ENCODE measurements at places on chromosomes 1 and 21.
A peak's percentile ranks its signal among the peaks of the same experiment; 100 is the strongest.

GRCh38 chr1:203089651-203090045 is 3.8 kb upstream of the MYOG start:
- peak; percentile 86 for DNase-seq

GRCh38 chr1:151165281-151165737 is 393 bp downstream of the LYSMD1 start:
- DNase-seq: peak; percentile 54

DNA sequence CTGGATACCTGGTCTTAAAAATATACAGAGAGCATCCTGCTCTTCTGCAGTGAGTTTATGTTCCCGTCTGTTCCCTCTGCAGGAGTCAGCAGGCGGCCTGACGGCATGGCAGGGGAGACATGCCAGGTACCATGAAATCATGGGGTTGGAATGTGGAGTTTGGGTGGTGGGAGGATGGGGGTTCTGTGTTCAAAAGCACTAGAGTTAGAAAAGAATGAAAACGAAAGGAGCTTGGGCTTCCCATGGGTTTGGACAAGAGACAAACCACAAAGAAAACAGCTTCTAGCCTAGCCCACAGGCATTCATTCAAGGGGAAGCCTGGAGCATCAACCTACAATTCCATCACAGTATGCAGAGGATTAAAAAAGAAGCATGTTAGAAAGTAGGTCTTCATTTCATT is 59.9 kb downstream of the WARS2 start:
- DNase-seq: peak; percentile 83

DNA sequence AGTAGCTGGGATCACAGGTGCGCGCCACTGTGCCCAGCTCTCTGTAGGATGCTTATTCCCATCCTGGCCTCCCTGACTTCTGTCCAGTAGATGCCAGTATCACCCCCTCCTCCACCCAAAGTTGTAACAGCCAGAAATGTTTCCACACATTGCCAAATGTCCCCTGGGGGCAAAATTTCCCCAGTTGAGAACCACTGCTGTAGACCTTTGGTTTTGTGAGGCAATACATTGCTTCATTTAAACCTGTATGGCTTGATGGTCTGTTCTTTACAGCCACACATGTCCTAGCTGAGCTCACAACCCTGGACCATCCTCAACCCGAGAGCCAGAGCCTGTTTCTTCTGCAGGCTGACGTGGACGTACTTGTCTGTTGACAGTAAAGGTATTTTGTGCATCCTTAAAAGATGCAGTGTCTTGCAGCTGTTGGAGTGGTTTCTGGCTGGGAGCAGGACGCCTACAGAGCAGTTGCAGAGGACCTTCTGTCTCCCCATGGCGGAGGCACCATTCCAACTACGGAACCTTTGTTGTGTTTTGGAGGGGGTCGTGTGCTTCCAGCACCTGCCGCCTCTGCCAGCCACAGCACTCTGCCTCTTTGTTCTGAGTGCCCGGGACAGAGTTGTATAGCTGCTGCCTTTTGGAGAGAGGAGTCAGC is 26.6 kb downstream of the DOP1B start:
- peak; percentile 45 for DNase-seq

DNA sequence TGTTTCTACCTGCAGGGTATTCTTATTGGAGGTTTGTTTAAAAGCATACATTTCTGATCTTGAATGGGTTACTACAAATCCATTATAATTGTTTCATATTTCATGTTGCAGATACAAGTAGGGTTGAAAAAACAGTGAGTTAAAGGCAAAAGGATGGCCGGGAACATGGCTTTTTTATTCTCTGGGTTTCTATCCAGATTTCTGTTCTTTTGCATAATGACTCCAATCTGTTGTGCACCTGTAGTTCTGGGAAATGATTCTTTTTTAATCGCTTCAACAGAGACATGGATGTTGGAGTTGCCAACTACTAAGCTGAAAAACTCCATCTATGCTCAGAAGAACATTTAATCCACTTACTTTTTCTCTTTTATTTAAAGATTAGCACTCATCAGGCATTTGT is 2.7 kb upstream of the ADAMTS1 start:
- no peak for DNase-seq

- peak; percentile 72 for DNase-seq
Observed at GRCh38 chr1:13808729-13809131, 108.7 kb downstream of the PRDM2 start.

DNA sequence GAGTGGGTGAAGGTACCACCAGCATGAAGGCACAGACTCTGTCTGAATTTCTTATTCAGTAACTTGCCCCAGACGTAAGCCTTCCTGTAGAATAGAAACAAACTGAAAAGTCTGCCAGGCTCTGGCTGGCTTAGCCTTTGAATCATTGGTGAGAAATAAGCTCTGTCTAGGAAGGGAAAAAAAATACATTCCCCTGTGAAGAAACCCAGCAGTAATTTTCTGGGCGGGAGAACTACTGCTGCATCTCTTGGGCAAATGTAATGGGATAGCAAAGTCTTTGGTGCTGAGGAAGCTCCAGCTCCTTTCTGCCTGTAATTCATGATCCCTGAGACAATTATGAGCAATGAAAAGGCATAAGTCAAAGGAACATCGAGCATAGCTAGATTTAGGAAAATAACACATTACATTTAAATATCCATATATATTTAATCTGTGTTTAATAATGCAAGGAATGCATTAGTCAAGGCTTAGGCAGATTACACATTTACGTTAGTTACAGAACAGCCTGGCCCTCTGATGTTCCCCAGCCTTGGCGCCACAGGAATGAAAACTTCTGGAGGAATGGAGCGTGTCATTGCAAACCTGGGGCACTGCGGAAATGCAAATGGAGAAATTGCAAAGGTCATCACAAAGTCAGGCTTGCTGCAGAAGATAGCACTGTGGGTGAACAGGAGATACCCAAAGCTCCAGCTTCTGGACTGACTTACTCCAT is 216.3 kb upstream of the CAMK1G start:
- no peak for DNase-seq

- peak; percentile 82 for DNase-seq
Observed at GRCh38 chr1:172321451-172321850, 99.0 kb upstream of the C1orf105 start.

GRCh38 chr1:90192408-90192807 is 197.5 kb downstream of the ZNF326 start:
- DNase-seq: no peak

DNA sequence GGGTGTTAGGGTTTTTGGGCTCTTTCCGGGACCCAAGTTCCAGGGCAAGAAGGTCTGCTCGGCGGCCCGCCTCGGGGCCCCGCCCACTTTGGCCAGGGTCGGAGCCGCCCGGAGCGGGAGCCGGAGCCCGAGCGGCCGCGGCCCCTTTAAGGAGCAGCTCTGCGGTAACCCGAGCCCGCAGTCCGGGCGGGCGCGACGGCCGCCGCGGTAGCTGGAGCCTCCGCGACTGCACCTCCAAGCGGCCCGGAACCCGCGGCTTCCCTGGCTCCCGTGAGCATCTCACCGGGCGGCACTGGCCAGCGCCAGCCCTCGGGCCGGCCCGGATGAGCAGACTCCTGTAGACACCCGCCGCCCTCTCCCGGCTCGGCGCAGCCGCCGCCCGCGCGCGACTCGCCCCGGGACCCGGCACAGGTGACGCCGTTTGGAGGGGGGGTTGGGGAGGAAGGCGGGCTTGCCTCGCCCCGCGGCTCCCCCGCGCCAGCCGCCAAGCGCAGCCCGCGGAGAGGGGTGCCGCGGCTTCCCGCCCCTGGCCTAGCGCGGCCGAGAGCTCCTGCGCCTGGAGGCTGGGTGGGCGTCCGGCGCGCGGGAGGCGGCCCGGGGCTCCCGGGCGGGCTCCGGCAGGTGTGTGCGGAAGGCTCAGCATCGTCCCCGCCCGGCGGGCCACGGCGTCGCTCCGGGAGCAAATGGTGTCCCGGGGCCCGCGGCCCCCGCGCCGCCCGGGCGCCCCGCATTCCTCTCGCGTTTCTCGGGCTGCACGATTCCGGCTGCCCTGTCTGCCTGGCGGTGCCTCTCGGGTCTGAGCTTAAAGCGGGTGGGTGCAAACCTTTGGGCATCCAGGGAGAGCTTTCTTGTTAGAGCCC is at the start of gene TLCD4:
TSS of gene TLCD4 (plus strand) at position 149 of the 860 bp plus-strand sequence. CDS start 26,547 bp downstream, outside the sequence.
- DNase-seq: peak; percentile 51

GRCh38 chr1:18200918-18201317 is 93.3 kb downstream of the IGSF21 start:
- no peak for DNase-seq

DNA sequence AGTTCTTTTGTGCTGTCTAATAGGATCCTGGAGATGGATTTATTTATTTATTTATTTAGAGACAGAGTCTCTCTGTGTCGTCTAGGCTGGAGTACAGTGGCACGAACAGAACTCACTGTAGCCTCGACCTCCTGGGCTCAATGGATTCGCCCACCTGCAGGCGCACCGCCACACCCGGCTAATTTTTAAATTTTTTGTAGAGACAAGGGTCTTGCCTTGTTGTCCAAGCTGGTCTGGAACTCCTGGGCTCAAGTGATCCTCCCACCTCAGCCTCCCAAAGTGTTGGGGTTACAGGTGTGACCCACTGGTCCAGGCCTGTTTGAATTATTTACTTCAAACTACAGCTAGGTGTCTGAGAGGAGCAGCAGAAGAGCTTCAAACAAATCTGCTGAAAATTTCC is 9.6 kb upstream of the SPEN start:
- DNase-seq: no peak

GRCh38 chr1:94819945-94820746 is at the start of gene SLC44A3:
Gene SLC44A3, plus strand, starts transcription at chr1:94820357. Its CDS starts 95 bp downstream, at chr1:94820452.
- peak; percentile 71 for DNase-seq

DNA sequence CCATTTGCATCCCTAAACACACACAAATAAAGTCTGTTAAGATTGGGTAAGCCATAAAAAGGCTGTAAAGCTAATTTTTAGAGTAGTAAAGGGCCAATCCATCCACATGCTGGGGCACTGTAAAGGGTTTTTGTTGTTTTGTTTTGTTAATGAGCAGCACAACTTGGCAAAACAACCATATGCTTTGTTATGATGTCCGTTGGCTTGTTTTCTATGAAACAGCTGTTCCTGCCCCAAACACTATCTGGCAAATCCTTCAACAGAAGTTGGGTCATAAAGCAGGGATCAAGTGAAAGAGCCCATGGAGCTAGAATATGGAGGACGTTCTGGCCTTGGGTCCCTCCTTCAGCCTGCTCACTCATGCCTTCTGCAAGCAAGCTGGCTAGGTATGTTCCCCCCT is 183.6 kb downstream of the APP start:
- DNase-seq: peak; percentile 10

- DNase-seq: peak; percentile 63
Observed at GRCh38 chr1:231192620-231193163, 30.8 kb downstream of the TRIM67 start.

- DNase-seq: no peak
Observed at GRCh38 chr1:217910791-217911320, 279.7 kb downstream of the SPATA17 start.

- DNase-seq: peak; percentile 47
Observed at GRCh38 chr1:248807067-248807737, 18.5 kb downstream of the SH3BP5L start.

- DNase-seq: no peak
Observed at GRCh38 chr1:47211796-47212269, 20.2 kb downstream of the TAL1 start.

GRCh38 chr1:203058676-203058935 is 27.2 kb downstream of the MYOG start:
- DNase-seq: no peak

- DNase-seq: no peak
Observed at GRCh38 chr1:165174491-165174890, 182.0 kb downstream of the LMX1A start.

- no peak for DNase-seq
Observed at GRCh38 chr21:42530167-42530518, 16.5 kb downstream of the SLC37A1 start.

- peak; percentile 53 for DNase-seq
Observed at GRCh38 chr1:40592107-40592803, 60.8 kb downstream of the ZNF684 start.

GRCh38 chr21:34520764-34521508 is 8.9 kb upstream of the KCNE1 start:
- no peak for DNase-seq

GRCh38 chr1:98931128-98931835 is 73.4 kb downstream of the PLPPR5 start:
- no peak for DNase-seq

GRCh38 chr1:225524570-225524969 is 96.7 kb upstream of the LBR start:
- peak; percentile 41 for DNase-seq

DNA sequence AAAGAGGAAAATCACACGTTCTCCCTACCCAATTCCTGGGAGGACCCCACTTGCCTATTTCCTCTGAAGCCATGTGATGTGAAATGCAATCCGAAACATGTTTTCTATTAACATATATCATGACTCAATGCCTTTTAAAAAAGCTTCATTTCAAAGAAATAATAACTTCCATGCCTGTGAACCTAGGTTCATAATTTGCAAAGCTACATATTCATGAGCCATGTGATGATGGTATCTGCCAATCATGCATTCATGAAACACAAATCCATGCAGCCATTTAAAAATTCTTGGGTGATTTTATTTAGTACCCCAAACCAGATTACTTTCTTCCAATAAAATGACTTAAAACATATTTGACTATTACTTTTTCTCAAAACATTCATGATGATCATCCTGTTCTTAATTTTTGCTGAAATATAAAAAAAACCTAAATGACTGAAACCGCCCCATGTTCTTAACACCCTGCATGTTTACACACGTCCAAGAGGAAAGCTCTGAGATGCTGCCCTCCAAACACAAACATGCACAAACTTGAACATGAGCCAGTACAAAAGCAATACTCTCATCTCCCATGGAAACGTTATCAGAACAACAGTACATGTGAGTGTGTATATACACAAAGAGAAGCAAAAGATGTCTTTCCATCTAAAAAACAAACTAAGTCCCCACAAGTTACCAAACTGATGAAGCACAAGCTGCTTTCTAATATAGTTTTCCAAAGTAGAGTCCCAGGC is 140.1 kb downstream of the TGFBR3 start:
- no peak for DNase-seq

DNA sequence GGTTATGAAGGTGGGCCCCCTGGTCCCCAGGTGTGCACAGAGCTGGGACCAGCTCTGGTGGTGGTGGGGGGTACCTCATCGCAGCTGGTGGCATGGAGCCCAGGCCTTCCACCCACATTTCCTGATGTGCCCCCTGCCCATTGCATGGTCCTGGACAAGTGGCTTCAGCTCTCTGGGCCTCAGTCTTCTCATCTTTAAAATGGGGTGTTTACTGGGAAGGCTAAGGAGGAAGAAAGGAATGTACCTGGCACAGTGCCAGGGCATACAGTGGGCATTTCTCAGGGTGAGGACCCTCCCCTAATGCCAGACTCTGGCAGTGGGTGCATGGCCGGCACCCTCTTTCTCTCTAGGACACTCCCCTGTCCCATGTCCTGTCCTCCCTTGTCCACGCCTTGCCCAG is 7.5 kb downstream of the CLCNKB start:
- DNase-seq: no peak

DNA sequence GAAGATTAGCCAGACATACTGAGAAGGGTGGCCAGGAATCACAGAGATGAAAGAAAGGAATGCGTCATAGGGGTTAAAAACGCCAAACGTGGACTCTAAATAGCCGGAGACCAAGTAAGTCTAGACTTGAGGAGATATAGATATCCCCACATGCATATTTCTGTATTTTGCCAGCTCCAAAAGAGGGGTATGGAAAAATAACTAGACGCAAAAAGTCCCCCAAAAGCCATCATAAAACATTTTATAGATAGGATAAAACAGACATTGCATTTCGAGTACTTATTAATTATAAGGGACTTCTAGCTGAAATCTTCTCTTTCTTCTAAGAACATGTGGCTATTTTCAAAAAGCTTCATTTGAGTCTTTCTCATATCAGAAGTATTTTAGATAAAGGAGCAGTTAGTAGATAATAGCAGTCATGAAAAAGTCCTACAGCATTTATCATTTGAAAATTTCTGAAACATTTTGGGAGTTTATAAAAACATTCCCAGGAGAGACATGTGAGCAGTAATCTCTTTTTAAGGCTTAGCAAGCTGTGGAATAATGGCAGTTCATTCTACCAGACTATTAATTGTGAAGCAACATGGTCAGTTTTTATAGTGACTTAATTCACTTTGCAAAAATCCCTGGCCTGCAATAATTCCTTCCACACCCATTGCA is 6.1 kb downstream of the KIF26B start:
- DNase-seq: no peak
